T-helper 2 cell (primary cell): ENCODE measurements at places on chromosomes 2 and 18.

GRCh38 chr2:235889302-235889630, 278.9 kb downstream of the GBX2 start:
- no peak for DNase-seq

GRCh38 chr2:20224164-20224715, 690 bp downstream of the SDC1 start:
- DNase-seq, result no peak

DNA sequence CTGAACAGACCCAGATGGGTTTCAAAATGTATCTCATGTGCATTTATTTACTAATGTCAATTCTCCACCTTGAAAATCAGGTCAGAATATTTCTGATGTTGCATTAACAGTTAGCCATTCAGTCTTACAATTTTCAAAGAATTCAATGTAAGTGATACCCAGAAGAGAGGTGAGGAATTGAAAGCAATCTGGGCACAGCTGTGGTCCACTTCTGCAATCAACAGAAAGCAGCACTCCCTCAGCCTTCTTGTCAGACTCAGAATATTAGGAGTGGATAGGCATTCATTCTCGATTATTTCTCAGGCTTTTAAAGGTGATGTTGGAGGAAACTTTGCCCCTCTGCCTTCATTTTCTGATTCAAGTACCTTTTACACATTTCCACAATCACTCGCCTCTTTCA, 15.7 kb downstream of the CCL20 start:
- no peak for DNase-seq

GRCh38 chr18:79597831-79598632, 81.6 kb upstream of the CTDP1 start:
- no peak for DNase-seq

DNA sequence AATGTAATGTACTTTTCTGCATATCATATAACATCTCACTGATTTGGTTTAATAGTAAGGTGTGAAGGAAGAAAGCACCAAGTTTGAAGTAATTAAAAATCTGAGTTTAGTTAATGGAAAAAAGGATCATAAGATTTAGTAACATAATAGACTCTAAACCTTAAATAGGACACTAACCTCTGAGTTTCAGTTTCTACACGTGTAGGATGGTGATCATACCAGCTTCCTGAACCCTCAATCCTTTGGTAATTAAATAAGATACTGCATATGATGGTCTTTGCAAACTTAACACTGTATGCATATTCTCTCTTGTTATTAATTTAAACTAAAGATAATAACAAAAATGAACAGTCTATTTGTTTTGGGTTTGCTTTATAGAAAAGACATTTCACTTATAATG, 216.8 kb downstream of the NUP35 start:
- no peak for DNase-seq

GRCh38 chr2:96760986-96761832, 507 bp downstream of the CNNM4 start:
- DNase-seq, result no peak

- DNase-seq, result peak; percentile 28
Observed at GRCh38 chr18:7221424-7222155, 9.3 kb upstream of the LRRC30 start.

GRCh38 chr2:59881218-59881617, 672.2 kb downstream of the BCL11A start:
- DNase-seq, result no peak

- DNase-seq, result no peak
Observed at GRCh38 chr2:200350850-200351285, 44.4 kb downstream of the SPATS2L start.

- no peak for DNase-seq
Observed at GRCh38 chr2:38260972-38261371, 116.1 kb downstream of the ATL2 start.

GRCh38 chr18:30987467-30988241, 54.9 kb downstream of the DSC3 start:
- DNase-seq, result no peak

- DNase-seq, result no peak
Observed at GRCh38 chr18:32688821-32689220, 84.0 kb downstream of the KLHL14 start.

GRCh38 chr2:119350311-119350998, 16.2 kb downstream of the C2orf76 start:
- no peak for DNase-seq

DNA sequence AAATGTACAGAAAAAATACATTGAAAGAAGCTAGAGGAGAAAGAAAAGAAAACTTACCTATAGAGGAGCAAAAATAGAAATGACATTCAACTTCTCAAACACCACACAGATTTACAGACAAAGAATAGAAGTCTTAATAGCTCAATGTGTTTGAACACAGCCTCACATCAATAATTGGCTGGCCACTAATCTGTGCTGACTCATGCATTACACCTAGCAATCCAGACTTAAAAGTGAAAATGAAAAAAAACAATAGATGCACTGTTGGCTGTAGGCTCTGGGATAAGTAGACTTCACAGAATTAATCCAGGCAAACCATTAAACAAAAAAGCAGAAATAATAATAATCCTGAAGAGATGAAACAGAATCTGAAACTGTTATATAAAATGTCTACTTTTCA, 961.3 kb upstream of the CELF4 start:
- DNase-seq, result no peak

- DNase-seq, result no peak
Observed at GRCh38 chr2:24541621-24542020, 50.6 kb downstream of the NCOA1 start.

GRCh38 chr2:26764078-26764887, at the start of gene SLC35F6:
Gene SLC35F6 (plus strand): TSS chr2:26764284. CDS start chr2:26764350, 66 bp downstream.
- DNase-seq, result peak; percentile 72

- DNase-seq, result no peak
Observed at GRCh38 chr2:232637866-232638583, 4.6 kb downstream of the EFHD1 start.

DNA sequence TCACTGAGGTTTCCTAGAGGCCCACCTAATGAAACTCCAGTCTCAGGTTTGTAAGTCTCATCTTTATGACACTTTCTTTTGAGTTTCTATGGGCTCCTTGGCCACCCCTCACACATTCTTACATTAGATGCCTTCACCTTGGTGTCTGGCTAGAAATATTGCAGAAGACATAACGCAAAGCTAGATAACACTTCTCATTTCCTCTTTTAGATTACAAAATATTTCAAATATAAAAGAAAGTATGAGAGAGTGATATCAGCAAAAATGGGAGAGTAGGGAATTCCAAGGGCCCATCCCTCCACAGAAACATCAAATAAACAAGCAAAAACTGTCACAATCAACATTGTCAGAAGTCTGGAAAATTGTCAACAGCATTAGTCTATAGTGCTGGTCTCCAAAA, 43.3 kb upstream of the ZCCHC2 start:
- no peak for DNase-seq

- no peak for DNase-seq
Observed at GRCh38 chr2:168002021-168002553, 245.3 kb downstream of the STK39 start.

DNA sequence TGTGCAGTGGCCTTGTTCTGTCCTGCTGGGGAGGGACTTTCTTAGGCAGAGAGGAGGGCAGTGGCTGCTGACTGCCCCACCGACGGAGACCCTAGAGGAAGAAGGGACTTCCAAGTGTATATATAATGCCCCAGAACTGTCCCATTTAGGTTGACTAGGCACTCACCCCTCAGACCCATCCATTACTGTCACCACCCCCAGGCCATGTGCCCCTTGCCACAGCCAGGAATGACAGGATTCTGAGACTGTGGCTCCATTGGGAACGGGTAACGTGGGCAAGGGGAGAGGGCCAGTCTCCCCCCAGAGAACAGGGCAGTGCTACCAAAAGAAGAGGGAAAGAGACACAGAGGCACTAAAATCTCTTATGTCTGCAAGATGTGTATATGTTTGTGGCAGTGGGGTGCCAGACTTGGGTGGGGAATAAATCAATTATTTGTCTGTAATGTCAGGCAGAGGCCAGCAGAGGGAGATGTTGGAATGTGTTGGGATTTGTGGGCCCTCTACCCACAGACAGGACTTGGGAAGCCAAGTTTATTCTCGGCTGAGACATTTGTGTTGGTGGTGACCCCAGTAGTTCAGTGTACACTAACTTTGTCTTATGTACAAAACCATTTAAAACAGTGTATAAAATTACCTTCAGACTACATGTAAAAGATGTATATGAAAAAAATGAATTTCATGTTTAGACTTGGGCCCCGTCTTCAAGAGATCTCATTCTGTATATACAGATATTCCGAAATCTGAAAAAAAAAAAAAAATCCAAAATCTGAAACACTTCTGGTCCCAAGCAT, 24.0 kb upstream of the TMEM37 start:
- peak; percentile 2 for DNase-seq

DNA sequence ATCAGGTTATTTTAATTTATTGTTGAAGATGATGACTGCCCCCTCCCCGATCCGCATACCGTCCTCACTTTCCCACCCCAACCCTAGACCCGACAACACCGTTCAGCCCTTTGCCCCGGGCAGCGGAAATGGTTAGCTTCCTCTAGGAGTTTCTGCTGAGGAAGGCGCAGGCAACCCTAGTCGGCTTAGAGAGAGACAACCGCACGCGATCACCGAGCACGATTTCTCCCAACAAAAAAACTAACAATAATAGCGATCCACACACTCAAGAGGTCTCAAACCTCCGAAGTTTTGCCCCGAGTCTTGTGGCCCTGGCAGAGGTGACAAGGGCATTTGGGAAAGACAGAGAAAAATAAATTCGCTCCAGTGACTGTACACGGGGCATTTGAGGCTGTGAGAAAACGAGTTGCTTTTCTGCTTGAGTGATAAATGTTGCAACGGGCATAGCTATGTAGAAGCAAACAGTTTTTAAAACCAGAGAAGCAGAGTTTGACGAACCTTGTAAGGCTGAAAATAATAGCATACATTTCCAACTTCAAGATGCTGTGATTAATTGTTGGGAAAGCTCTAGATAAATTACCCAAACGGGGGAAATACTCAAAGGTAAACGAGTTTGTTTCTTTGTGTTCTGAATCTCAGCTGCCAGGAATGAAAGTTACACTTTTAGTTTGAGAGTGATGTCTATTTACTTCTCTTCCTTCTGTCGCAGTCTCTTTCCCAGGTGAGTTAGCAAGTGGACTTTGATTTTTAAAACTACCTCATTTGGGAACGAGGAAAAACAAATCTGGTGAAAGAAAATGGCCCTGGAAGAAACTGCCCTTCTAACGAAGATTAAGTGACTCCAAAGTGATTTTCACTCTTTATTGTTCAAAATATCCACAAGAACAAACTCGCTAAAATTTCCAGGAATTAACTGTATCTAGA, 11.0 kb upstream of the SIX3 start:
- no peak for DNase-seq

GRCh38 chr2:163455815-163456214, 280.0 kb downstream of the FIGN start:
- no peak for DNase-seq

- no peak for DNase-seq
Observed at GRCh38 chr2:43163584-43164270, 62.7 kb downstream of the ZFP36L2 start.

DNA sequence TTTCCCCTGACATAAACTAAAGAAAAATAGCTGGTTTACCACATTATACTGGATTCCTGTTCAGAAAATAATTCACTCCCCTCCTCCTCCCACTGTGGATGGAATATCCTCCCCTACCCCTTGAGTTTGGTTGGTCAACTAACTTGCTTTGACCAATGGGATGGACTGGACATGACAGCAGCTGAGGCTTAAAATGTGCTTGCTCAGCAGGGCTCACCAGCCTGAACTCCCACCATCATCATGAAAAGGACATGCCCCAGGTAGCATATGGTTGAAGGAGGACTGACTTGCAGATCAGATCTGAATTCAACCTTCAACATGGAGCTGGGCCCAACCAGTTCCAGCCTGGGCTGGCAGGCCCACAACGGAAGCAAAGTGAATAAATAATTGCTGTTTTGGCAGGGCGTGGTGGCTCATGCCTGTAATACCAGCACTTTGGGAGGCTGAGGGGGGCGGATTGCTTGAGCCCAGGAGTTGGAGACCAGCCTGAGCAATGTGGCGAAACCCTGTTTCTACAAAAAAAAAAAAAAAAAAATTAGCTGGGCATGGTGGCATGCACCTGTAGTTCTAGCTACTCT, 284.4 kb downstream of the AFF3 start:
- DNase-seq, result no peak

DNA sequence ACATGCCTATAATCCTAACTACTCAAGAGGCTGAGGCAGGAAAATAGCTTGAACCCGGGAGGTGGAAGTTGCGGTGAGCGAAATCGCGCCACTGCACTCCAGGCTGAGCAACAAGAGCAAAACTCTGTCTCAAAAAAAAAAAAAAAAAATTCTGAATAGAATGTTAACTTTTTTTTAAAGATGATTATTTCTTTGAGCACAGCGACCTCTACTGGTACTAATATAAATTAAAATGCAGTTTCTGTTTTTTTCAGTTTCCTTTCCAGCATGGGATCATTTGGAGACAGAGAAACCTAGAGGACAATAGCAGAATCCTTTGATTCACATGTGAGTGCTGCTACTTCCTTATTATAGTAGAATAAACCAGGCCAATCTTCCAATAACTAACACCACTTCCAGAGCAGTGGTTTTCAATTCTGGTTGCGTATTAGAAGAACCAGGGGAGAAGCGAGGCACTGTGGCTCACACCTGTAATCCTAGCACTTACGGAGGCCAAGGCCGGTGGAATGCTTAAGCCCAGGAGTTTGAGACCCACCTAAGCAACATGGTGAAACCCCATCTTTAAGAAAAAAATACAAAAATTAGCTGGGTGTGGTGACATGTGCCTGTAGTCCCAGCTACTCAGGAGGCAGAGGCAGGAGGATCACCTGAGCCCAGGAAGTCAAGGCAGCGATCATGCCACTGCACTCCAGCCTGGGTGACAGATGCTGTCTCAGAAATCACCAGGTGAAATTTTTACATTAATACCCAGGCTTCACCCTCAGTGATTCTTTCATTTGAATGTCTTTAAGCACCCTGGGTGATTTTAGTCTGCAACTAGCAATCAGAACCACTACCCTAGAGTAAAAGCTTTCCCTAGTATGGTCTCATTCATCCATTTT, 10.1 kb downstream of the SRSF7 start:
- DNase-seq, result no peak

DNA sequence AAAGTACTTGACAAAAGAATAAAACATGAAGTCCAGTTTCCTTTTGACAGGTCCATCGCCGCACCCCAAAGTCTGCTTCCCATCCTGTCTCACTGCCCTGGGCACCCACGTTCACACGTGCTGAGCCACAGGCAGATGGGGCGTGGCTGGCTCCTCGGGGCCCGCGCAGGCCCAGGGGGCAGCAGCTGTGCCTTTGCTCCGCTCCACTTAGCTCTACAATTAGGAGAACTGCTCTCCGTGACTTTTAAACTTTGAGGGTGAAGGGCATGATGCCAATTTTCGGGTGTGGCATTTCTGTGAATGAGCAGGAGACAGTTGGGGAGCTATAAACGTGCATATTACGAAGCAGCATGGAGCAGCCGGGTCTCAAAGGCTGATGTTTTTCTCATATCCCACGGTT, 152.4 kb downstream of the TDRD15 start:
- DNase-seq, result no peak

GRCh38 chr2:196918927-196919326, 7.6 kb downstream of the PGAP1 start:
- DNase-seq, result no peak

DNA sequence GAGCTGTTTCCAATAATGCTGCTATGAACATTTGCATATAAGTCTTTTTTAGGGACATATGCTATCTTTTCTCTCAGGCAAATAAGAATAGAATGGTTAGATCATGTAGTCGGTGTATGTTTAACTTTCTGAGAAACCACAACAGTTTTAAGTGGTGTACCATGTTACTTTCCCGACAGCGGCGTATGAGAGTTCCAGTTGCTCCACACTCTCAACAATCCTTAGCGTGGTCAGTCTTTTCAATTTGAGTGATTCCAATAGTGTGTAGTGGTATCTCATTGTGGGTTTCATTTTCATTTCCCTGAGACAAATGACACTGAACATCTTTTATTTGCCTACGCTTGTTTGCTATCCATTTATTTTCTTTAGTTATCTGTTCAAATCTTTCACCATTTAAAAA, 149.5 kb downstream of the ACOXL start:
- peak; percentile 55 for DNase-seq
